CD4-positive, alpha-beta T cell (primary cell): ENCODE measurements at places on chromosomes 7 and 10.
A peak's percentile ranks its signal among the peaks of the same experiment; 100 is the strongest.

DNA sequence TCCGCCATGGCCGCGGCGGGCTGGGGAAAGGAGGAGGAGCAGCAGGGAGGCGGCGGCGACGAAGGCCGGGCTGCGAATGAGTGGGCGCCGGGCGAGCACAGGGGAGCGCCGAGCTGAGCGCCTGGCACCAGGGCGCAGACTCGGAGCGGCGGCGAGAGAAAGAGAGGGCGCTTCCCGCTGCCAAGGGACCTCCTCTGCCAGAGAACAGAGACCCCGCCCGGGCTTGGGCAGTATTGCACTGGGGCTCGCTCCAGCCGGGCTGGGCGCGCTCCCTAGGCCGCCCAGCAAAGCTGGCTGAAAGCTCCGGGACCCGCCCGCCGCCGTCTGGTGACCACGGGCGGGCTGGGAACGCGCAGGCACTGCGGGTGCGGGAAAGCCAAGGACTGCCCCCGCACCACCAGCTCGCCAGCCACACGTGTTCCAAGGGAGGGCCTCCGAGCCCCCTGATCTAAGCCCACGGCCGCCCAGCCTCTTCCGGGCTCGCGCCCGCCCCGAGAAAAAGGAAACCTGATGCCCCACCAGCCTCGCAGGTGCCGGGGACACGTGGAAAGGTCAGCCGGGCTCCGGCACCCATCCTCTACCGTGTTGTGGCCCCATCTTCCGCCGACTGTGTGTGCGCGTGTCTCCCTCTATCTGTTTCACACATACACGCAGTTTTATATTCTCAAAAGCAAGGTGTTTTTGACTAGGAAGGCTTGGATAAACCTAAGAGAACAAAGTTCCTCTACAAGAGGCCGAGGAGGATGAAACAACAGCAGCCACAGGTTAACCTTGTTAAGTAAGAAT is at the start of gene CCDC6:
TSS of gene CCDC6 (minus strand) at position 140 of the 786 bp plus-strand sequence. CDS start at position 8, 132 bp downstream.
- DNase-seq, result peak; percentile 89

DNA sequence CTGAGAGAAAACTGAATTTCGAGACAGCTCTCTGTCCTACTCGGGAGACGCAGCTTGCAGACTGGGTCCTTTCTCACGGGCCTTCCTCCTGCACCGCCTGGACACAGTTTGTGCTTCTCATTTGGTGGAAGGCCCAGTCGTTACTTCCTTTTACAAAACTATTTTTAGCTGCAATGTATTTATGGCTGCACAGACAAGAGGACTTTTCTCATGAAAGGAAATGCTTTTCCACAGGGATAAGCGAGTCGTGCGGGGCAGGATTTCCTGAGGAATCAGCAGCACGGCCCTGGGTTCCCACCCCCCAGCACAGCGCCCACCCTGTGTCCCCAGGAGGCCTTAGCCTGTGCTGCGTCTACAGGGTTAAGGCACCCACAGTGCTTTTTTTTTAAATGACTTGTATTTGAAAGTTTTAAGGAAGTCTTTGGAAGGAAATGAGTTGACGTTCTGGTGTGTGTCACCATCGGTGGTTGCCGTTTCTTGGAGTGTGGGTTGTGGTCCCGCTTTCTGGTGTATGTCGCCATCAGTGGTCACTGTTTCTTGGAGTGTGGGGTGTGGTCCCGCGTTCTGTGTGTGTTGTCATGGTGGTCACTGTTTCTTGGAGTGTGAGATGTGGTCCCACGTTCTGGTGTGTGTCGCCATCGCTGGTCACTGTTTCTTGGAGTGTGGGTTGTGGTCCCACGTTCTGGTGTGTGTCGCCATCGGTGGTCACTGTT is 50.9 kb downstream of the INPP5A start:
- no peak for DNase-seq

- DNase-seq, result no peak
These were observed 50.2 kb upstream of the BAMBI start for GRCh38 chr10:28627102-28627501.

- no peak for DNase-seq
These were observed 2.2 kb downstream of the CFAP46 start for GRCh38 chr10:132939957-132940790.

DNA sequence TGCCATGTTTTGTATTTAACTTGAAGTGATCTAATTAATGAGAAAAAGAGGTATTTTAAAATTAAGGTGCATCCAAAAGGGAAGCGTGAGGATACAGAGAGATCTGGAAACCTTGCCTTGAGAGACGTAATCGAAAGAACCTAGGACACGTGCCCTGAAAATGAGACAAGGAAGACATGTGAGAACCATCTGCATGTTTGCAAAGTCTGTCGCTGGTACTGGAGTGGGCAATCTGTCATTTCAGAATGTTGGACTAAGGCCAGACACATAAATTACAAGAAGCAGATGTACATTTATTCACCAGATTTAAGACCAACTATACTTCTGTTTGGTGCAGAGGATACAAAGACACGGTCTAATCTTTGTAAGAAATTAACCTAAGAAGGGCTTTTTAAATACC is 9.2 kb downstream of the AGR2 start:
- DNase-seq, result no peak

GRCh38 chr7:155471718-155472117 is 13.8 kb downstream of the EN2 start:
- DNase-seq, result no peak

DNA sequence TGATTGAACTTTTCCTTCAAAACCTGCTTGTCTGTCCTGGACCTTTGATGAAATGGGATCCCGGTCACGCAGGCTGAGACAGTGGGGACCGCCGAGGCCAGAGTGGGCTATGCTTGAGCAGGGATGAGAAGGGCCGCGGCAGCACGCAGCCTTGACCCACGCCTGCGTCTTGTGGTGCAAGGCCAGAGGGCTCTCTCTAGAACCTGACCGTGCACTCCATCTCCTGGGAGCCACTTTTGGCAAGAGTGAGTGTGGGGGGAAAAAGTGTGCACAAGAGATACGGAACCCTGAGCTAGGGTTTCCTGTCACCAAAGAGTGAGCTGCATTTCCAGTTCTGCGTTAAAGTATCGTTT is 42.4 kb downstream of the WIPI2 start:
- no peak for DNase-seq

DNA sequence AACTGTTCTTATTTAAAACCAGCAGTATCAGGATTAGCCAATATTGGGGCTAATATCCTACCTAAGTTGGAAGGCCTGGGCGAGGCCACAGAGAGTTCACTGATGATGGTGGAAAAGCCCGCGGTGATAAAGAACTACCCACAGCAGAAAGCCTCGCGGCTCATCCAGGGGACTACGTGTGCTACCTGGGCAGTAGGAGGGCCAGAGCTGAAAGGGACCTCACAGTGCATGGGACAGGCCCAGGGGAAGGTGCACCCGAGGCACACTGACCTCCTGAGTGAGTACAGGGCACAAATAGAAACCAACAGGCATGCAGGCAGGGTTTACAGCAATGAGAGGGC is 1.4 kb downstream of the WDR86 start:
- DNase-seq, result no peak

DNA sequence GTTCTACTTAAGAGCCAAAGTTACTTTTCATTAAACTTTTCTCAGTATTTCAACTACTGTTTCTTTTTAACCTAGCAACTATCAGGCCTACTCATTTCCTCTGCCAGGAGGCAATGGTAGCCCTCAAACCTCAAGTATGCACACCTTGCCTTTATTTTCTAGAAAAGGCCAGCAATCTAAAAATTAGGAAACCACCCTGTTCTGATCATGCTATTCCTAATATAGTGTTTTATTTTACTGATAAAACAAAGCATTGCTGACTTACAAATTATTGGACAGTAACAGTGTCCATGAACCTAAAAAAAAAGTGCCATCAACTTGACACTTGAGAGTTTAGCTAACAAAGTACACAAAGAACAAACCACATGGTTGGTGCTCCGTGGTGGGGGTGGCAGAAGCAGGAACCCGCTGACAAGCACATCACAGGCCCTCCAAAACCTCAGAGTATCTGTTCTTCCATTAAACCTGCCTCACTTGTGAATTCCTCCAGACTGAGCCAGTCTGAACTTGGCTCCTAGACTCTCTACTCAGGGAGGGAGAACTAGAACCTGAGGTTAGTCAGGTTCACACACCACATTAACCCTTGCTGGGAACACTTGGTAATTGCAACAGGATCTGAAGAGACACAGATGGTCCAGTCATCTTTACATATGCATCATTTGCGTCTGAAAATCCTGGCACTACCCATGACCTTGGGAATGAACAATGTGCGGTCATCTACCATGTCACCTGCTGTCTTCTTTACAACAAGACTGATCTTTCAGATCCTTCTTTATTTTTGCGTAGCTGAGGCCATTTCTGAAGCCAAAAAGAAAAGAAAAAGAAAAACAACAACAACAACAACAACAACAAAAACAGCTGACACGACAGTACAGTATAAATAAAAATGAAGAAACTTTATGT is 31.9 kb downstream of the PIP4K2A start:
- peak; percentile 88 for DNase-seq

- DNase-seq, result no peak
These were observed 1213.2 kb downstream of the XPNPEP1 start for GRCh38 chr10:108709927-108710722.

DNA sequence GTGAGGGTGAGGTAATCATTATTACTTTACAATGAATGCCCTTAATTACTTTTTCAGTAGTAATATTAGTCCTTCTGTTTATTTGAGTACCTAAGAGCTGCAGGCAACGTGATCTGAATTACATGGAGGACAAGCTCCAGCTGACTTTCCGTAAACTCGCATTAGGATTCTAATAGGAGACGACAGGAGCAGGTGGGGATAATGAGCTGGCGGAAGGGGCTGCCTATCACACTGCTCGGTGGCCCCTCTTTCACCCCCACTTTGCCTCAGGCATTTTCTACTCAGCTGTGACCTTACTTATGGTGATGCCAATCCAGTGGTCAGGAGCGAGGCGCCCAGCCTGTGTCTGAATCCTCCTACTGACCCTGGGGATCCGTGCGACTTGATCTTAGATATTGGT is at the start of gene C7orf33:
TSS of gene C7orf33 (plus strand) at position 296 of the 400 bp plus-strand sequence. CDS start 160 bp downstream, outside the sequence.
- no peak for DNase-seq

DNA sequence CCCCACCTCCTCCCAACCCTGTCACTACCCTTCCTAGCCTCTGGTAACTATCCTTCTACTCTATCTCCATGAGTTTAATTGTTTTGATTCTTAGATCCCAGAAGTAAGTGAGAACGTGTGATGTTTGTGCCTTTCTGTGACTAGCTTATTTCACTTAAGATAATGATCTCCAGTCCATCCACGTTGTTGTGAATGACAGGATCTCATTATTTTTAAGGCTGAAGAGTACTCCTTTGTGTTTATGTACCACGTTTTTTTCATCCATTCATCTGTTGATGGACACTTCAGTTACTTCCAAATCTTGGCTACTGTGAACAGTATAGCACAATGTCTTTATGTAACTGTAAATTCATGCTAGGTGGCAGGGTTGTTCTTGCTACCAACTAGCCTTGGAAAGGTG is 461.6 kb downstream of the PLXDC2 start:
- DNase-seq, result no peak

GRCh38 chr7:77326131-77326530 is 90.0 kb downstream of the GSAP start:
- DNase-seq, result no peak
